ENCODE measurements at places on chromosomes 1 and 21.

- DNase-seq = peak; percentile 48
Observed at GRCh38 chr1:25161981-25162380, 70.3 kb downstream of the SYF2 start.

DNA sequence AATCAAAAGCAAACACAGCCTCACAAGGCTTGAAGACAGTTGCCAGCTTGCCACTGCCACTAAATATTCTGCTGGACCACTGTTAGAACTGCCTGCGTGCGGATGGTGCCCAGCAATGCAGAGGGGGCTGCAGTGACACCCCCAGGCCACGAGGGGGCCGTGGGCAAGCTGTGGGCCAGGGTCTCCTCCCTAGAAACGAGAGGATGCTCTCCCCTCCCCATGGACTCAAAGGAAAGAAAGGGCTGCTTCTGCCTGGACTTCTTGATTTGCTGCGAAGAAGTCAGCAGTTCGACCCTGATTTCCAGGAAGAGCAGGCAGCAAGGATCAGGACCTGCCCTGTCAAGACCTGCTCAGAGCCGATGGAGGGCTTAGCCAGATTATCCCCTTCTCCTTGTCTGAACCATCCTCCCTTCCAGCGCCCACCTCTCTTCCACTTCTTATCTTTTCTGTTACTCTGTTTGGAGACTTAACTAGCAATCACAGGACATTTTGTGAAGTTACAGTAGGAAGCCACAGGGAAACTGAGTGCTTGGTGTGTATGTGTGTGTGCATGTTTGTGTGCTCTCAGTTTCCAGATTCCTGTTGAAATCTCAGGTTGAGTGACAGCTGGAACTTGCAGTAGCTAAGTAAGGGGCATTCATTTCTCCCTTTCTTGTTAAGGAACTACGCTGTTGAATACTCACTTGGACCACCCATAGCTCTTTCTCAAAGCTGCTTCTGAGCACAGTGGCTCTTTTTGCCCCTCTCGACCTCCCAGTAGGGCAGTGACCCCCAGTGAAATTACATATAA lies 2.7 kb downstream of the MAN1C1 start:
- peak; percentile 32 for DNase-seq

DNA sequence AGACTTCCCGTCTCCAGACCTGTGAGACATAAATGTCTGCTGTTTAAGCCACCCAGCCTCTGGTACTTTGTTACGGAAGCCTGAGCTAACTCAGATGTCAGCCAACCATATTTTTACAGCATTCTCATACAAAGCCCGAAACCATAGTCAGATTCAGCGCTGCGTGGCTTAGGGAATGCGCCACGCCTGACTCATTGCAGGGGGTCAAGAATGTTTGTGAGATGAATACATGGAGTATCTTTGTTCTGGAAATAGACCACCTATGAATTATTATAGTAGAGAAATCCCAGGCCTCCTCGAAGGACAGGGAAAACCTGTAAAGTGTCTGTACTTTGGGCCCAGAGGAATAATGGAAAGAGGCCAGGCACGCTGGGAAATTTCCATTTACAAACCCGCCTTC lies 434.8 kb downstream of the CAMTA1 start:
- DNase-seq = peak; percentile 69

DNA sequence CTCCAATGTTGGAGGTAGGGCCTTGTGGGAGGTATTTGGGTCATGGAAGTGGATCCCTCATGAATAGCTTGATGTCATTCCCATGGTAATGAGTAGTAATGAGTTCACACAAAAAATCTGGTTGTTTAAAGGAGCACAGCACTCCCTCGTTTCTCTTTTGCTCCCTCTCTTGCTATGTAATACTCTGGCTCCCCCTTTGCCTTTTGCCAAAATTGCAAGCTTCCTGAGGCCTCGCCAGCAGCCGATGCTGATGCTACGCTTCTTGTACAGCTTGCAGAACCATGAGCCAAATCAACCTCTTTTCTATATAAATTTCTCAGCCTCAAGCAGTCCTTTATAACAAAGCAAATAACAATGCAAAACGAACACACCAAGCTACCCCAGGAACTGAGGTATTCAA lies 80.9 kb downstream of the LHX9 start:
- no peak for DNase-seq

GRCh38 chr1:63603810-63604209 lies 10.6 kb downstream of the PGM1 start:
- peak; percentile 48 for DNase-seq

GRCh38 chr1:51421964-51422363 lies 91.6 kb upstream of the TTC39A start:
- DNase-seq = peak; percentile 78

DNA sequence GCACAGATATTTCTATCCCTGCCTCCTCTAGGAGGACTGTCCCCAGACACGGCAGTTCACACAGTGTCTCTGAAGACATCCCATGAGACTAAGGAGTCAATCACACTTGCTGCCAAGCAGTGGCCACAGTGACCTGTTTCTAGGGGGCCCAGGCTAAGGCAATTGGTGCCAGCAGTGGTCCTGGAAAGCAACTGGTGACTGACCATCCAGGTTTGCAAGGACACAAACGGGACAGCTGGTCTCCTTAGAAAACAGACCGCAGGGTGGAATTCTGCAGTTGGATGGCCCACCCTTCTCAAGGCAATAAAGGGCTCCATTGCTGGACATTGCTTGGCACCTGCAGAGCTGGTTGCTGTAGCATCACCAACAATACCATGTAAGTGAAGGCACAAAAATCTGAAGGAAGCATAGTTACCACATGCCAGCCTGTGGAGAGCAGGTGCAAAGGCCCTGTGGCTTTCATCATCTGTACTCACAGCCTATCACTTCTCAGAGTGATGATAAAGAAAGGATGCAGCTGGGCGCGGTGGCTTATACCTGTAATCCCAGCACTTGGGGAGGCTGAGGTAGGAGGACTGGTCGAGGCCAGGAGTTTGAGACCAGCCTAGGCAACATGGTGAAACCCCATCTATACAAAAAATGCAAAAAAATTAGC lies 81.5 kb downstream of the STUM start:
- no peak for DNase-seq
